ENCODE measurements at places on chromosomes 3 and 15.

- DNase-seq, result no peak
Measured at GRCh38 chr3:195769551-195769950, 42.2 kb downstream of the MUC4 start.

- no peak for DNase-seq
Measured at GRCh38 chr3:14774431-14774830, 44.3 kb upstream of the FGD5 start.

- no peak for DNase-seq
Measured at GRCh38 chr3:197896421-197896820, 53.6 kb upstream of the RPL35A start.

DNA sequence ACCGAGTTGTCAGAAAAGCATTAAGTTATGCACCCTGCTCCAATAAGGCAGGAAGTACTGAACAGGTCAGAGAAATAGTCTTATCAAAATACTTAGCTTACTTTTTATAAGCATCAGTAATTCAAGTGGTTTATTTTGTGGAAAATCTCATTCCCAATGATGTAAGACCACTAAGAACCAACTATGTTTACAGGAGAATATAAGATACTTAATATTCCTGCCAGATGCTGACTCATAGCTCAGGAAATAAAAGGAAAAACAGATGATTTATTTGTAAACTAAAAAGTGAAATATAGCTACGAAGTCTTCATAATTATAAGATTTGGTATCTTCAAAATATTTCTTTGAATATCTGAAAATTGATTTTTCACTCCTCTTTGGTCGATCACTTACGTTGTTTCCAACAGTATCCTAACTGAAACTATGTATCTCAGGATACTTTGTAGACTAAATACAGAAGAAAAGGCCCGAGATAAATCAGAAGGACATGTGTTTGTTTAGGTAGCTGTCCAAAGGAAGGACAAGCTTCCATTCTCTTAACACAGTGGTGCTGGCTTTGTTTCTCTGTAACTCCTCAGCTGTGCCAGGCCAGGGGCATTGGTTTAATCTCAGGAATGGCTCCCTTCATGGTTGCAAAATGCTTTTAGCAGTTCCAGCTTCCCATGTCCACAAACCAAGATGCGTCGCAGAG, 295.8 kb downstream of the GBE1 start:
- DNase-seq, result no peak

- DNase-seq, result no peak
Measured at GRCh38 chr3:190220362-190220761, 99.7 kb upstream of the P3H2 start.

DNA sequence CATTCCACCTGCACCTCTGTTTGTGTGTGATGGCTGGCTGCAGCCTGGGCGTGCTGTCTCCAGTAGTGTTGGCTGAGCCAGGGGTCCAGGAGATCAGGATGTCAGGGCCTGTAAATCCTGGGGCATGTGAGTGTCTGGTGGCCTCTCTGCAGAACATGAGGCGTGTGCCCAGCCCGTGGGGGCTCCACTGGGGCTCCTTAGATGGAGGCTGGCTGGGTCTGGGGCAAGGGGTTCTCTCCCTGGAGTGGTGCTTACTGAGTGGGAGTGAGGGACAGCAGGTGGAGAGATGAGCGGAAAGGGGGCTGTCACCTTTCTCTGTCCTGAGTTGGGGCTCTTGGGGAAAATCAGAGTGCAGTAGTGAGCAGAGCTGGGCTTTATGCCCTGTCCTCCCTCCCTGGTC, 152.2 kb downstream of the CHDH start:
- DNase-seq, result no peak

GRCh38 chr15:62348118-62348517, 183.0 kb upstream of the C2CD4B start:
- DNase-seq, result no peak

- no peak for DNase-seq
Measured at GRCh38 chr3:10437995-10438901, 67.1 kb downstream of the ATP2B2 start.
